ENCODE measurements at places on chromosomes 6 and 20. TPM values are rescaled to one million over a fixed set of nuclear protein-coding genes. Genes with fewer than 3 reads are reported as not detected.

DNA sequence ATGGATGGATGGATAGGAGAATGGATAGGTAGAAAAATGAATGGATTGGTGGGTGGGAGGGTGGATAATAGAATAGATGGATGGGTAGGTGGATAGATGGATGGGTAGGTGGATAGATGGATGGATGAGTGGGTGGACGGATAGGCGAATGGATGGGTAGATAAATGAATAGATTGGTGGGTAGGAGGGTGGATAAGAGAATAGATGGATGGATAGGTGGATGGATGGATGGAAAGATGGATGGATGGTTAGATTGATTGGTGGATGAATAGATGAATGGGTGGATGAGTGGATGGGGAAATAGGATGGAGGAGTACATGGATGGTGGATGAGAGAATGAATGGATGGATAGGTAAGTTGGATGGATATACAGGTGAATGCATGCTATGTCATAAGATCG is 110.5 kb downstream of the CEBPB start:
- DNase-seq: no peak

DNA sequence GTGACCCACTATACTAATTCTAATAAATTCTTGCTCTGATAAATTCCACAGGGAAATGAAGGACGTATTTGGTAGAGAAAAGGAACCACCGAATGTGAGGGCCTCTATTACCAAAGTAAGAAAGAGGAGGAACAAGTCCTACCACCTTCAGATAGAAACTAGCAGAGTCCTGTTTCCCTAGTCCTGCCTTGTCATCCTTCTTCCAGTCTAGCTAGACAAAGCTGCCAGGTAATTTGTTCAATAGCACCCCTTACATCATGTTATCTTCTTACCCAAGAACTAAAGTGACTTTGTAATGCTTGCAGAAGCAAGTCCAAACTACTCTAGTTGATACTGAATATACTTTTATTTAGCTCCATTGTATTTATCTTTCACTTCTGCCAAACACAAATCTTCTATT is 29.3 kb upstream of the FAM83B start:
- DNase-seq: no peak

- DNase-seq: no peak
These were observed 454.6 kb upstream of the MARCKS start for GRCh38 chr6:113402544-113402943.

DNA sequence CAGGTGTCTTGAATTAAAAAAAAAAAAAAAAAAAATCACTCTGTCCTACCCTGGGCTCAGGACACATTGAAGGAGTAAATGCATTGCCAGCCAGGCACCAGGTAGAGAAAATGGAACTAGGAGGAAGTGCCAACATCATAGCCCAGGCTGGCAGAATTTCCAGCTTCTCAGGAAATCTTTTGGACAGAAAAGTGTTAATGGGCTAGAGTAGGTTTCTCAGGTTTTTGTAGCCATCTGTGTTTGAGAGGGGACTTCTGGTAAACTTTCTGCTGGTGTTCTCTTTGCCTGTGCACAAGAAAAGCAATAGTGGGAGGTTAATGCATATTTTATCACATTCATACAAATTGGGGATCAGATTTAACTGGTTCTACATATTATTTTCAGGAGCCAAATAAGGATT is 678.3 kb upstream of the NRSN1 start:
- DNase-seq: no peak

- DNase-seq: no peak
These were observed 18.2 kb downstream of the RNASET2 start for GRCh38 chr6:166938150-166938549.

DNA sequence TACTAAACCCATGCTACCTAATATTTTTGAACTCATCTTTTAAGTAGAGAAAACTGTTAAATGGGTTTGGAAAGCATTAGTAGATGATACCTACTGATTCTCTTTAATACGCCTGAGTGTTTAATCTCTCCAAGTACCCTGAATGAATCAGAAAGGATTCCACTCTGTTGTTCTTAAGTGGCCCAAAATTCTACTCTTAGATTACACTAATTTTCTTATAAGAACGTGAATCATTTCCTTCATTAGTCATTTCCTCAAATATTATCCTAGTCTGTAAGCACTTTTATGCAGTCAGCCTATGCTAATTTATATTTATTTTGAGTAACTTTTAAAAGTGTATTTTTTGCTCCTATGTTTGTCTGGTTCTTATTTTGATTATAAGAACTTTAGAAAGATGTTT is 380.0 kb downstream of the BTBD9 start:
- no peak for DNase-seq

- no peak for DNase-seq
These were observed 264.7 kb downstream of the TMEM242 start for GRCh38 chr6:157058574-157058973.

DNA sequence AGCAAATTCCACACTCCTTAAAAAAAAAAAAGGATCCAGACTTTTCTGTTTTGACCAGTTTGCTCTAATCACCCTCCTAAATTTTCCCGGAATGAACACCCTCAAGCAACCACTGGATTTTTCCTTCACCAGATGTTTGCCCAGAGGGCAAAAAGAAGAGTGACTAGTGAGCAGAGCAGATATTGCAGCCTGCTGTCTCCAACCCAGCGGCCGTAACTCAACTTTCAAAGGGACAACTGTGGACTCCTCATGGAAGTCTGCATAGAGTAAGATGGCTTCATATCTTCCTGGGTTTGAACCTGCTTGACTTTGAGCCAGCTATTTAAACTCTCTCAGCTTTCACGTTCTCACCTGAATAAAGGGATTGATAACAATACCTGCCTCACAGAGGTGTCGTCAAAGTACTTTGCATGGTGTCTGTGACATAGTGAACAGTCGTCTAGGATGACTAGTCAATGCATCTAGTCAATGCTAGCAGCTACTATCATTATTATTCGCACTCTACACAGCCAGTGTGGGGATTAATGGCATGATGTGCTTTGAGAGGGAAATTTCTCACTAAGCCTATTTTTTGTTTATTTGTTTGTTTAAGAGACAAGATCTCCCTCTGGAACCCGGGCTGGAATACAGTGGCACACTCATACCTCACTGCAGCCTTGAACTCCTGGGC is 92.2 kb upstream of the HIVEP1 start:
- DNase-seq: no peak

GRCh38 chr6:88984152-88984551 is 20.7 kb upstream of the RNGTT start:
- DNase-seq: no peak

ZNF512B gene
- total RNA-seq: 11.8 TPM

CST7 gene
- 15.1 TPM for total RNA-seq

CD109 gene
- total RNA-seq: 2.0 TPM

SLC35B3 gene
- total RNA-seq: 11.8 TPM

VGLL2 gene
- total RNA-seq: not detected

LGSN gene
- total RNA-seq: 0.33 TPM

PKIB gene
- total RNA-seq: 2.6 TPM

B3GALT4 gene
- total RNA-seq: 2.2 TPM

Data from liver (tissue), 10 donors.